Esophagus muscularis mucosa (tissue), 4 donors: ENCODE measurements at places on chromosomes 7 and 10. TPM values are rescaled to one million over a fixed set of nuclear protein-coding genes. Genes with fewer than 3 reads are reported as not detected.

DNA sequence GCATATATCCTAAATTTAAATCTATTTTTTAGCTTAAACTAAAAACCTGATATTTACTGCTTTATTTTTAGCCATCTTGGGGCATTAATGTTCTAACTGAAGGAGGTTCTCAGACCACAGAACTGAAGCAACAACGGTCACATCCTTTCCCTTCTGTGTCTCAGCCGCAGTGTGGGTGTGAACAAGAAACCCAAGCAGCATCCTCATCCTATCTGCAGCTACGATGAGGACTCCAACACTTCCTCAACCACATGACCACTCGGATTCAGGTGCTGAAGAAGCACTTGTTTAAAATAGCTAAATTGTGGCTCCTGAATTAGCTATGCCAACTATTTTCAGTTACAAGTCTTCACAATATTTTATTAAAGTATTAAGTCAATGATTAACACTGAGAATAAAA lies 5.3 kb downstream of the ESYT2 start:
- DNase-seq, result peak; percentile 37
- H3K4me3 ChIP-seq, result no peak overlapping the region
- H3K4me1 ChIP-seq, result peaks cover 83% of the 10 kb centered on the region
- no peaks in the 10 kb centered on the region for H3K36me3 ChIP-seq

DNA sequence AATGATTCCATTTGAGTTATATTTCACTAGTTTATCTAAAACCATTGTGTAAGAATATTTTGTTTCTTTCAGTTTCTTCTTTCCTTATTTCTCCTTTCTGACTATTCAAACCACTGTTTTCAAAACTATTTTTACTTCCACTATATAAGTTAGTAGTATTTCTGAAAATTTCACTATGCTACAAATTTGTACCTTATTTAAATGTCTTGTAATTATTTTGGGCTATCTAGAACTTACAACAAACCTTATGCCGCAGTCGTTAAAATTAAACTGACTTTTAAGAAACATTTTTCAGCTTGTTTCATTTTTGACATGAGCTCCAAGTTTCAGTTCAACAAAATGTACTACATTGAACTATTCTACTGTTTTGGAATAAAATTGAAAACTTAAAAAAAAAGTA lies 1.8 kb downstream of the TFEC start:
- no peak overlapping the region for H3K27ac ChIP-seq
- no peak overlapping the region for H3K4me3 ChIP-seq
- H3K27me3 ChIP-seq, result no peaks in the 10 kb centered on the region
- no peak for DNase-seq
- no peaks in the 10 kb centered on the region for H3K4me1 ChIP-seq
- no peaks in the 10 kb centered on the region for H3K36me3 ChIP-seq

The GDI2 gene
- 194 TPM for total RNA-seq

DNA sequence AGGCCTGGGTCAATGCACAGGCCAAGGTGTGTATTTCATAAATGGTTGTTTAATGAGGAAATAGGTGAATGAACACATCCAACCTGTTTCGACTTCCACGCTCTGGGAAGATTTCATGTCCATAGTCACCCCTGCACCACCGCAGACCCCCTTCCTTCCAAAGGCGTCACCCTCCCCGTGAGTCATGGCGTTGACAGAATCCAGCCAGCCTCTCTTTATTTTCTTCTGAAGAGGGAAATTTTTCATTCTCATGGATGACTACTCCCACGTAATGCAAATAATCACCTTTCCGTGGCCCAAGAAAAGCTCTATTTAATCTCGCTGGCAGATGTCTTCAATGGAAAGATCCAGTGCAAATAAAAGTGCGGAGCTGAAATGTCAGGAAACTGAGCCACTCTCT lies 75.3 kb upstream of the FOXK1 start:
- no peaks in the 10 kb centered on the region for H3K27me3 ChIP-seq
- no peak overlapping the region for H3K4me3 ChIP-seq
- H3K4me1 ChIP-seq, result no peaks in the 10 kb centered on the region
- H3K36me3 ChIP-seq, result no peaks in the 10 kb centered on the region

The FKBP14 gene
- 8.3 TPM for total RNA-seq

DNA sequence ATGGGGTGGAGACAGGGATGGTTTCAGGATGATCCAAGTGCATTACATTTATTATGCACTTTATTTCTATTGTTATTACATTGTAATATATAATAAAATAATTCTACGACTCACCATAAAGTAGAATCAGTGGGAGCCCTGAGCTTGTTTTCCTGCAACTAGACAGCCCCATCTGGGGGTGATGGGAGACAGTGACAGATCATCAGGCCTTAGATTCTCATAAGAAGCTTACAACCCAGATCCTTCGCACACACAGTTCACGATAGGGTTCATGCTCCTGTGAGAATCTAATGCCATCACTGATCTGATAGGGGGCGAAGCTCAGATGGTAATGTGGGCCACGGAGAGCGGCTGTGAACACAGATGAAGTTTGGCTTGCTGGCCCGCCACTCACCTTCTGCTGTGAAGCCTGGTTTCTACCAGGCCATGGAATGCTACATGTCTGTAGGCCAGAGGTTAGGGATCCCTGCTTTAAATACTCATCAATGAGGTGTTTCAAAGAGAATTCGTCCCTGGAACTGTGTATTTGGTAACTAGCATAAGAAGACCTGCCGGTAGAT lies 21.2 kb upstream of the PRKCQ start:
- H3K36me3 ChIP-seq, result no peaks in the 10 kb centered on the region
- H3K27ac ChIP-seq, result no peak overlapping the region
- no peaks in the 10 kb centered on the region for H3K4me1 ChIP-seq
- DNase-seq, result no peak
- H3K4me3 ChIP-seq, result no peak overlapping the region

DNA sequence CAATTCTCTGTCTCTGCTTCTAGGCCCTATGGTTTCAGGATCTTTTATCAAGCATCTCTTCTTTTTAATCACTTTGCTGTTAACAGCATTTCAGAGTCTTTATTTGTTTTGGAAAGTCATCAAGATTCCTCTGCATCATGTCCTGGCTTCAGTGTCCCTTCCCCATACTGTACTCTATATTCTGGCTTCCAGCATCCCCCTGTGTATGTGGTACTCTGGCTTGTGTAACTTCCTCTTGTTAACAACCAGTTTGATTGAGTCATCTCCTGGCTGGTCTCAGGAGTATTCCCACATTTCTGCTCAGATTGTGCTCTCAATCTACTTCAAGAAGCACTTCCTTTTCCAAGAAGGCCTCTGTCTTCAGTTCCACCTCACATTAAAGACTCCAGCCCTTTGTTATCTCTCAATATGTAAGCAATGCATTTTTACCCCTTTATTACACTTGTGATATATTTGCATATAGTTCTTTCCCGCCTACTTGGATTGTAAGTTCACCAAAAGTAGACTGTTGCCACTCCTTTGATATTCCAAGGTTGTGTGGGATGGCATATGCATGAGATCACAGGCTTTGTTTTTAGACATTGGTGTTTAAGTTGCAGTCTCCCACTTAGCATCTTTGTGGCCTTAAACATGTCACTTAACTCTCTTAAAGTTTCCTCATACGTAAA lies 15.1 kb upstream of the ATE1 start:
- H3K36me3 ChIP-seq, result no peaks in the 10 kb centered on the region
- H3K27me3 ChIP-seq, result no peaks in the 10 kb centered on the region
- DNase-seq, result no peak
- no peak overlapping the region for H3K27ac ChIP-seq
- no peak overlapping the region for H3K4me3 ChIP-seq

The MYOF gene
- total RNA-seq, result 76.2 TPM

DNA sequence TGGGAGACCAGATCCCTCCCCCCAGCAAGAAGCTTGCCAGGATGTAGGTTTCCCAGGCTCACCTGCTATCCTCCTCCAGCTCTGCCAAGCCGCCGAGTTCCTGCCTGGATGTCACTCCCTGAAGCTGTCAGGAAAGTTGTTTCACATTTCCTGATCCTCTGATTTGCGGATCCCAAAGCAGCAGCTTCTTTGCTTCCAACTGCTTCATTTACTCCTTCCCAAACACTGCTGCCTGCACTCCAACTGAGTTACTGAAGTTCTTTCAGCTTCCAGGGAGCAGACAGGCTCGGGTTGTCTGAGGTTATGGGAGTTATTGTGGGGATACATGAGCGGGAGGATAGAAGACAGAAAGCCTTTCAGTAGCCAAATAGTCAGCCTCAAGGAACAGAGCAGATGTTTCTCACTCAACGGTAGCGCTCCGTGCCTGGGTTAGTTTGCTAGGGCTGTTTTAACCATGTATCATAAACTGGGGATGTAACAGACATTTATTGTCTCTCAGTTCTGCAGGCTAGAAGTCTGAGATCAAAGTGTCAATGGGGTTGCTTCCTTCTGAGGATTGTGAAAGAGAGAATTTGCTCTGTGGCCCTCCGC lies 516.0 kb downstream of the REEP3 start:
- H3K27ac ChIP-seq, result peak overlapping the region; percentile 21
- DNase-seq, result no peak
- peak overlapping the region; percentile 18 for H3K4me3 ChIP-seq
- H3K27me3 ChIP-seq, result no peaks in the 10 kb centered on the region
- no peaks in the 10 kb centered on the region for H3K36me3 ChIP-seq
- peaks cover 15% of the 10 kb centered on the region for H3K4me1 ChIP-seq

GRCh38 chr10:2633630-2634029 lies 433.7 kb upstream of the PFKP start:
- no peaks in the 10 kb centered on the region for H3K4me1 ChIP-seq
- H3K36me3 ChIP-seq, result no peaks in the 10 kb centered on the region
- H3K27me3 ChIP-seq, result peaks cover 8% of the 10 kb centered on the region
- DNase-seq, result no peak
- H3K27ac ChIP-seq, result no peak overlapping the region

The GIMAP5 gene
- total RNA-seq, result 48.2 TPM

DNA sequence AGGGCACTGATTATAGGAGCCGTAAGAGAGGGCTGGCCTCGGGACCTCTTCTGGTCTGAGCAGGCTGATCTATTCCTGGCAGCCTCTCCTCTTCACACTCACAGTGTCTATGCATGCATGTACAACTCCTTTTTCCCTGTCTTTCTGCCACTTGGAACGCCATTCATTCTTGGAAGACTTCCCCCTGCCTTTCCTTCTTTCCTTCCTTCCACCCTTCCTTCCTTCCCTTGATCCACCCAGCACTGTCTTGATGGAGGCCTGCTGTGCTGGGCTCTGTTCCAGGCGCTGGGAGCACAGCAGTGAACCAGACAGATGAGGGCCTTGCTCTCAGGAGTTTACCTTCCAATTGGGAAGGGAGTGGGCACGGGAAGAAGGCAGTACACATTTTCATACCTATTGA lies 114.8 kb downstream of the SH3PXD2A start:
- no peak for DNase-seq
- H3K27me3 ChIP-seq, result no peaks in the 10 kb centered on the region
- H3K4me1 ChIP-seq, result peaks cover 39% of the 10 kb centered on the region
- H3K27ac ChIP-seq, result peak overlapping the region; percentile 75
- no peak overlapping the region for H3K4me3 ChIP-seq
- no peaks in the 10 kb centered on the region for H3K36me3 ChIP-seq

GRCh38 chr7:84022009-84022408 lies 172.6 kb downstream of the SEMA3A start:
- peaks cover 9% of the 10 kb centered on the region for H3K4me1 ChIP-seq
- no peak overlapping the region for H3K4me3 ChIP-seq
- H3K27me3 ChIP-seq, result no peaks in the 10 kb centered on the region

DNA sequence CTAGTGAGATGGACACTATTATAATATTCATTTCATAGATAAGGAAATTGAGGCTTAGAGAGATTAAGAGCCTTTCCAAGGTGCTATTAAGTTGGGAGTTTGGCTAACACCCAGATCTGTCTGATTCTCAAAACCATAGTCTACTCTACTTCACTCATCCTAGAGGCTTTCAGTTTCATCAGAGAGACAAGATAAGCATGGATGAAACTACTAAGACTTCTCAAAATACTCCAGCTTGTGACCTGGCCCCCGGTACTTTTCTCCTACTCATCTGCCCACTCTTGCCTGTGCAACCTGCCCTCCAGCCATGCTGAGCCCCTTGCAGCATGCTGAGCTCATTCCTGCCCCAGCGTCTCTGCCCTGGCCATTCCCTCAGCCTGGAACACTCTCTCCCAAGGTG lies 12.2 kb upstream of the SLC35B4 start:
- no peaks in the 10 kb centered on the region for H3K4me1 ChIP-seq
- DNase-seq, result no peak
- H3K4me3 ChIP-seq, result no peak overlapping the region
- no peak overlapping the region for H3K27ac ChIP-seq
- H3K36me3 ChIP-seq, result no peaks in the 10 kb centered on the region

DNA sequence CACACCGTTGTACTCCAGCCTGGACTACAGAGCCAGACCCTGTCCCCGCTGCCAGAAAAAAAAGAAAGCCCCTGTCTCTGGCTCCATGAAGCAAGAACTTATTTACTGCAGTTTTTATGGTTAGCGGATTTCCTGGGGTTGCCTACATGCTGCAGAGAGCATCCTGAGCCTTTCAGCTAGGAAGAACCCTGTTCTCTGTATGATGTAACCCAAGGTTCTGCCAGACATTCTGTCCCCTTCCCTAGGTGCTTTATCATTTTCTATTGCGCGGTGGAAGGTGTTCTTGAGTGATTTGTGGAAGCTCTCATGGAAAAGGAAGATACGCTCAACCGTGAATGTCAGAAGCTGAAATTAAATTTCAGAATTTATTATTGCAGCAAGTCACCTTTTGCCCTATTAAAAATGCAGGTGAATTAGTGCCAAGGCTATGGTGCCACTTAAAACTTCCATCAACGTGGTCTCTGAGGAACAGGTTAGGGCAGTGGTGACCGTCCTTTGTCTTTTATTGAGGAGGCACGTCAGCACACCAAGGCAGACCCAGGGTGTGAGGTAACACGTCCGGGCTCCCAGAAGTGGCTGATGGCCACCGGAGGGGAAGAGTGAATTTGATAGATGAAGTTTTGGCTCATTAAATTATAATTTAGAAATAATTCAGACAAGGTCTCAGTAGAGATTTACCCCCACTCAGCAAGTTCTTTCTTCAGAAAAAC lies 273.1 kb downstream of the PHTF2 start:
- no peaks in the 10 kb centered on the region for H3K4me1 ChIP-seq
- no peaks in the 10 kb centered on the region for H3K27me3 ChIP-seq
- no peak overlapping the region for H3K4me3 ChIP-seq
- H3K27ac ChIP-seq, result no peak overlapping the region
- H3K36me3 ChIP-seq, result no peaks in the 10 kb centered on the region

The NKX2-3 gene
- not detected for total RNA-seq

DNA sequence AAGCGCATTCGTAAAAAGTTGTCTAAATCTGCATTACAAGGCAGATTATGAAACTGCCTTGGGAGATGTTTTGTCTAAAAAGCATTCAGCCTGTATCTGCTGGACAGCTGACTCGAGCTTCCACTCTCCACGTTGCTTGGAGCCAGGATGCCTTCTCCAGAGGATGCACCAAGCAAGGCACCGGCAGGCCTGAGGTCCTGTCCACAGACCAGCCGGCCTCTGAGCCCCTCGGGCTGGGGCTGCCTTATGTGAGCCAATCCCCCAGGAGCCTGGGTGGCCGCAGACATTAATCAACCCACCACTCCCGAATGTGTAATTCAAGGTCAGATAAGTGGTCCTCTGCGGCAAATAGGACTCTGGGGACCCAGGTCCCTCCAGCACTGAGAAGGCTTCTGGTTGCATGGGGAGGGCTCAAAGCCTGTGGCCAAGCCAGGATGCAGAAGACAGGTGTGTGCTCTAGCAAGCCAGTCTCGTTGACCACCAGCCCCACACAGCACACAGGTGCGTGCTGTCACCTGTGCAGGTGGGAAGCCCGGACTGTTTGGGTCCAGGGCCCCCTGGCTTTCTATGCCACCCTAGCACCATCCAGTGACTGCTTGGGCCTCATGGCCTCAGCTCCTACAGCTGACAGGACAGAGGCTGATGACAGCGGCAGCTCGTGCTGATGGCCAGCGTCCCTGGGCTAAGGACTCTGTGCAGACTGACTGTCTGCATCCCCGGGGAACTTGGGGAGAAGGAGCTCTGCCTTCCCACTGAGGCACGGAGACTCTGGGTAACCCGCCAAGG lies 4.8 kb upstream of the RET start:
- H3K4me3 ChIP-seq, result no peak overlapping the region
- peaks cover 14% of the 10 kb centered on the region for H3K4me1 ChIP-seq
- H3K36me3 ChIP-seq, result no peaks in the 10 kb centered on the region
- no peak overlapping the region for H3K27ac ChIP-seq
- DNase-seq, result no peak
